Hindlimb muscle (tissue), 1 donor: ENCODE measurements at places on chromosomes 2 and 18. TPM values are rescaled to one million over a fixed set of nuclear protein-coding genes. Genes with fewer than 3 reads are reported as not detected.

HMSD gene
- not detected for polyA plus RNA-seq

NEB gene
- 1,512 TPM for polyA plus RNA-seq

SLC25A12 gene
- polyA plus RNA-seq = 23.6 TPM

SERPINB3 gene
- polyA plus RNA-seq = not detected

BMP10 gene
- polyA plus RNA-seq = not detected

LIMS3 gene
- polyA plus RNA-seq = 1.8 TPM

RAB17 gene
- polyA plus RNA-seq = 1.6 TPM

SERPINB12 gene
- 1.3 TPM for polyA plus RNA-seq

CAPN14 gene
- 0.09 TPM for polyA plus RNA-seq

ESPNL gene
- polyA plus RNA-seq = 1.2 TPM

ANKRD36C gene
- 26.8 TPM for polyA plus RNA-seq

SERPINB13 gene
- polyA plus RNA-seq = 0.43 TPM

SP110 gene
- 16.3 TPM for polyA plus RNA-seq

SANBR gene
- polyA plus RNA-seq = 12.2 TPM

IL18R1 gene
- 0.50 TPM for polyA plus RNA-seq

KHK gene
- polyA plus RNA-seq = 1.5 TPM

DQX1 gene
- 0.25 TPM for polyA plus RNA-seq

TXNDC2 gene
- 0.12 TPM for polyA plus RNA-seq

PLEKHH2 gene
- 5.6 TPM for polyA plus RNA-seq

LAMA1 gene
- 1.2 TPM for polyA plus RNA-seq
